ENCODE measurements at places on chromosomes 3 and 15. TPM values are rescaled to one million over a fixed set of nuclear protein-coding genes. Genes with fewer than 3 reads are reported as not detected.

- no peak for DNase-seq
These were observed 17.3 kb upstream of the PLXNA1 start for GRCh38 chr3:126965526-126966080.

The EPHB3 gene
- total RNA-seq, result 0.46 TPM

GRCh38 chr3:78569804-78570203 lies 1198.0 kb downstream of the ROBO1 start:
- peak; percentile 8 for DNase-seq

- no peak for DNase-seq
These were observed 258.5 kb upstream of the PROK2 start for GRCh38 chr3:72043204-72044133.

The ITIH3 gene
- total RNA-seq, result 12.8 TPM

DNA sequence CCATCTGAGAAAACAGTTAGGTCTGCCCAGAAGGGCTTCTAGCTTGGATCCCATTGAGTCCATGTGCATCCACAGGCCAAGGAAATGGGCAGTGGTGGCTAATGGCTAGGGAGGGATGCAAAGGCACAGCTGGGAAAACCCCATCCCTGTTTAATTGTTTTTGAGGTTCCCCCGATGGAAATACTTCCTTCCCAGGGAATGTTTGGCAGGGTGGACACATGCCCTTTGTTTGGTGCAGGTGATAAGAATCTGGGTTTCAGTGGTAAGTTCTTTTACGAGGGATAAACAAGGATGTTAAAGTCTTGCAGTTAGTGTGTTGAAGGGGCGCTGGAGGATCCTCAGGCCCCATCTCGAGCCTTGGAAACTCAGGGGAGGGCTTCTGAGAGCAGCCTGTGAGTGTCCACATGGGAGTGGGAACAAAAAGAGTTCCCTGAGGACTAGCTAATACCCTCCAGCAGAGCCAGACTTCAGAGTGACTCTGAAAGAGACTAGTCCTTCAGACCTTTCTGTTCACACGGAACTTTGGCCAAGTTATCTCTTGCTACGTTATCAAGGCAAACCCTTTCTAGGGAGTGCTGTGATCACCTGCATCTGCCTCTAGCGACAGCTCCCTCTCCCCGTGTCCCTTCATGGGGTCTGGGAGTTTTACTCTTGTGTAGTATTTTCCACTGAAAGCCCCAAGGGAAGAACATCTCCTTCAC lies 17.4 kb downstream of the PTPRG start:
- DNase-seq, result no peak

The SLC41A3 gene
- total RNA-seq, result 72.2 TPM

Measured in thyroid gland (tissue), 4 donors.